Amygdala (tissue), 56 donors: ENCODE measurements at places on chromosomes 5 and 9.

DNA sequence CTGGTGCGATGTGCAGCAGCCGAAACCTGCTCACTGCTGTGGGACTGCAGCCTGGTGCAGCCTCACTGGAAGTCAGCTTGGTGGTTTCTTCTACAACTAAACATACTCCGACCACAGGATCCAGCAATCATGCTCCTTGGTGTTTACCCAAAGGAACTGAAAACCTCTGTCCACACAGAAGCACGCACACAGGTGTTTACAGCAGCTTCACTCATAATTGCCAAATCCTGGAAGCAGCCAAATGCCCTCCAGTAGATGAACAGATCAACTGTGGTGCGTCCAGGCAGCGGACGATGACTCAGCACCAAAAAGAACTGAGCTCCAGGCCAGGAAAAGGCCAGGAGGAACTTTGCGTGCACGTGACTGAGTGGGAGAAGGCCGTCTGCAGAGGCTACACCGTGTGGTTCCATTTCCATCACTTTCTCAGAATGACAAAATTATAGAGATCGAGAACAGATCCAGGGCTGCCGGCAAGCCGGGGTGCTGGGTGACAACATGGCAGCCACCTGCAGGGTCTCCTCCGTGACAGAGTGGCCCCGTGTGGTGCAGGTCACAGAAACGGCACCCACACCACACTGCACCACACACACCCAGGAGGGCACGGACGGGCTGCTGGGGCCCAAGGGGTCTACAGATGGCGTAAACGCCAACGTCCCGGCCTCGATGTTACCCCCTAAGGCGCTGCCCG lies 23.1 kb upstream of the NSMF start:
- DNase-seq: no peak

- DNase-seq: no peak
Observed at GRCh38 chr5:13994621-13995253, 50.2 kb upstream of the DNAH5 start.

- DNase-seq: no peak
Observed at GRCh38 chr5:19837536-19838174, 150.3 kb downstream of the CDH18 start.

DNA sequence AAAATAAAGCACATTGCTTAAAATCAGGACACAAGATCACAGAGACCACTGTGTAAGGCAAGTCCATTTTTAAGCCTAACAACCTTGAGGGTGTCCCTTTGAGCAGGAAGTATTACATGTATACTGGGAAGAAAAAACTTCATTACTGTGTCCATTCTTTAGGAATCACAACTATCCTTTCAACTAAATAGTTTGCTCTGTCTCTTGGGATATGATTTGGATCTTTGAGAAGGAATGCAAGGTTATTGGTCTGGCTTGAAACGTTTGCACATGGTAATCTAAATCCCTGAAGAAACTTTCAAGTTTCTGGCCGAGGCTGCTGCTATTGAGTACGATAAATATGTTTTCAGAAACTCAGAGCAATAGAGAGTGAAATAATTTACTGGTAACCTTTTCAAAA lies 923.0 kb upstream of the SEMA6A start:
- no peak for DNase-seq

- no peak for DNase-seq
Observed at GRCh38 chr5:10635257-10635866, 71.5 kb downstream of the ANKRD33B start.

DNA sequence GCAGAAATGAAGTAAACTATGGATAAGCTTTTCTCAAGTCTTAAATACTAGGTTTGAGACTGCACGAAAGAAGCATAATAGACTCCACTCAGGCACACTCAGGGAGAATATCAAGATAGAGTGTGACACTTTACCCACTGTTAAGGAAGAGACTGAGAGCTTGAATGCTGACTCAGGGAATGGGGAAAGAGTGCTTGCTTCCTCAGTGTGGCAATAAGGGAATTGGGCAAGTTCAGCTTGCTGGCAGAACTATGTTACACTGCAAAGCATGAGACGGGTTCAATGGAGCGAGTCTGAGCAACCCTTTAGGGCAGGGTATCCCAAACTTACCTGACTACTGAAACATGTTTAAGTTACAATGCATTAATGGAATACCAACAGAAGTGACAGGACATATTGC lies 237.7 kb upstream of the MEF2C start:
- DNase-seq: peak; percentile 4

- DNase-seq: no peak
Observed at GRCh38 chr5:87649455-87649854, 236.7 kb upstream of the CCNH start.

- DNase-seq: no peak
Observed at GRCh38 chr9:127519301-127520166, 68.2 kb downstream of the LRSAM1 start.

DNA sequence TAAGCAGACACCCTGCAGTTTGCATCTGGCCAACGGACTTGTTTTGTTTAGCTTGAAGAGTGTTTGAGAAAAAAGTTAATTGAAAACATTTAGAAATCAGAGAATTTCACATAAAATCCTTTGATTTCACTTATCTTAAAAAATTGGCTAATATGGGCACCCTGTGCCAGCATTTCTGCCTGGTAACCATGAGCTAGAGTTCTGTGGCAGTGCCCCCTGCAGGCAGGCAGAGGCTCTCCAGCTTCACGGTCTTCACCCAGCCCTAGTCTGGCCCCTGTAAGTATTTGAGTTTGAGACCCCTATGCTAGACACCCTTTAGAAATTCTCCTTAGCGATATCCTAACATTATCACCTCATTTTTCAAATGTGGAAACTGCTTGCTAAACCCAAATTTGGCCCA lies 18.8 kb upstream of the FANCC start:
- DNase-seq: no peak

DNA sequence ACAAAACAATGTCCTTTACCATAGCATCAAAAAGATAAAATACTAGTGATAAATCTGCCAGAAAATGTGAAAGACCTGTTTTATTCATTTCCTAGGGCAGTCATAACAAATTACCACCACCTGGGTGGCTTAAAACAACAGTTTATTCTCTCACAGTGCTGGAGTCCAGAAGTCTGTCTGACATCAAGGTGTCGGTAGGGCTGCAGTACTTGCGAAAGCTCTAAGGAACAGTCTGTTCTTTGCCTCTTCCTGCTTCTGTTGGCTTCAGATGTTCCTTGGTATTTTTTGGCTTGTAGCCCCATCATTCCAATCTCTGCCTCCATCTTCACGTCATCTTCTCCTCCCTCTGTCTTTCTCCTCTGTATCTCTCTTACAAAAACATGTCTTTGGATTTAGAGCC lies 51.0 kb downstream of the PTPDC1 start:
- DNase-seq: no peak

DNA sequence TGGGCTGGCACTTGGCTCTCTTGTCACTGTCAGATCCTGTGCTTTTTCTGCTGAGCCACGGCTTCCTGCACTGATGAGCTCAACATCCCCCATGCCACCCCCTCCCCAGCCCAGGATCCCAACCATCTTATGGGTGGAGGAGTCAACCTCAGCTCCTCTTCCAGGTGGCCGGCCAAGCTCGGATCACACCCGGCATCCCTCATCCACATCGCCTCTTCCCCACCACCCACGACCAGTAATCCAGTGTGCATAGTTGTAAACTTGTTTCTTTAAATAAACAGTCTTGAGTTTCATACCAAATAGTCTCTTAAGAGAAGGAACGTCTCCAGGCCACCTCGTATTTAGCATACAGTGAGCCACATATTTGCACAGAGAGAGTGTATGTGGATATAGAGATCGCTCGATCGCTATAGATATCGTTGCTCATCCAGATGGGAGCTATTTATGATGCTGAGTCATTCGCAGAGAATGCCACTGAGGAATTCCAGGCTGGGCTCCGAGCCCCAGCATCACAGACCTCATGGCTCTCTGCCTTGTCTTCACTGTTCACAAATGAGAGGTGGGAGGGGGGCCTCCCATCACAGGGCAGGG lies 61.8 kb upstream of the CPLX2 start:
- peak; percentile 38 for DNase-seq

DNA sequence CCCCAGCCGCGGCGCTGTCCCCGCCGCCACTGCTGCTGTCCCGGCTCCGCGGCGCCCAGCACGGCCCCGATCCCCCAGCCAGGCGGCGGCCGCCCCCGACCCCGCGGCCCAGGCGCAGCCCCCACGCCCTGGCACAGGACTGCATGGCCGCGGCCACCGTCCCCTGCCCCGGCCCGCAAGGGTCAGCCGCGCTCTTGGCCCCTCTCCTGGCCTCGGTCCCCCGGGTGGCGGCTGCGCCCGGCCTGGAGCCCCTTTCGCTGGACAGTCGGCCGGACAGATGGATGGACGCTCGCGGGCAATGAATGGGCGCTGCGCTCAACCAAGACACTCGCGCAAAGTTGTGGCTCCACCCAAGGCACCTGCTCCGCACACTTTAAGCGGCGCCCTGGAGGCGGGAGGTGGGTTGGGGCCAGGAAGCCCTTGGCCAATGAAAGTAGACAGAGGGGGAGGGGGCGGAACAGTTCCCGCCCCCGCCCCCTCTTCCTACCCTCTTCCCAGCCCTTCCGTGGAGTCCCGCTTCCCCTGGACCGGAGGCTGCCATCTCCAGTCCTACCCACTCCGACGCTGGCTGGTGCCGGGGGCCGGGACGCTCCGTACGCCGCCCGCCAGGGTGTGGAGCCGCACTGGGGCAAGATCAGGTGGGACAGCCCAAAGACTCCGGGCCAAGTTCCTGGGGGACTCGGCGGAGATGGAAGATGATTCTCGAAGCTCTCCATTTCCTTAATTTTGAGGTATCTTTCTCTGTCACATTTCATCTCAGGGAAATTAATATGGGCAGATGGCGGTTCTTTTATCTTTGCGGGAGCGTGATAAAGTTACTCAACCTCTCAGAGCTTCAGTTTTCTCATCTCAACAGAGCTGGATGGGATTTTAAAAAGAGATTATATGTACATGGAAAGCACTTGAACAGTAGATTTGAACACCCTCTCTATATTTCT lies at the start of gene GLDC:
TSS of gene GLDC (minus strand) at position 375 of the 938 bp plus-strand sequence. CDS start at position 145, 230 bp downstream.
- peak; percentile 30 for DNase-seq

- no peak for DNase-seq
Observed at GRCh38 chr5:165781738-165782137, 2276.3 kb downstream of the MAT2B start.
